ENCODE measurements at places on chromosomes 6 and 20.

- DNase-seq, result no peak
Measured at GRCh38 chr6:89346433-89346832, 6.1 kb downstream of the UBE2J1 start.

- no peak for DNase-seq
Measured at GRCh38 chr6:129619579-129620233, 90.3 kb downstream of the ARHGAP18 start.

DNA sequence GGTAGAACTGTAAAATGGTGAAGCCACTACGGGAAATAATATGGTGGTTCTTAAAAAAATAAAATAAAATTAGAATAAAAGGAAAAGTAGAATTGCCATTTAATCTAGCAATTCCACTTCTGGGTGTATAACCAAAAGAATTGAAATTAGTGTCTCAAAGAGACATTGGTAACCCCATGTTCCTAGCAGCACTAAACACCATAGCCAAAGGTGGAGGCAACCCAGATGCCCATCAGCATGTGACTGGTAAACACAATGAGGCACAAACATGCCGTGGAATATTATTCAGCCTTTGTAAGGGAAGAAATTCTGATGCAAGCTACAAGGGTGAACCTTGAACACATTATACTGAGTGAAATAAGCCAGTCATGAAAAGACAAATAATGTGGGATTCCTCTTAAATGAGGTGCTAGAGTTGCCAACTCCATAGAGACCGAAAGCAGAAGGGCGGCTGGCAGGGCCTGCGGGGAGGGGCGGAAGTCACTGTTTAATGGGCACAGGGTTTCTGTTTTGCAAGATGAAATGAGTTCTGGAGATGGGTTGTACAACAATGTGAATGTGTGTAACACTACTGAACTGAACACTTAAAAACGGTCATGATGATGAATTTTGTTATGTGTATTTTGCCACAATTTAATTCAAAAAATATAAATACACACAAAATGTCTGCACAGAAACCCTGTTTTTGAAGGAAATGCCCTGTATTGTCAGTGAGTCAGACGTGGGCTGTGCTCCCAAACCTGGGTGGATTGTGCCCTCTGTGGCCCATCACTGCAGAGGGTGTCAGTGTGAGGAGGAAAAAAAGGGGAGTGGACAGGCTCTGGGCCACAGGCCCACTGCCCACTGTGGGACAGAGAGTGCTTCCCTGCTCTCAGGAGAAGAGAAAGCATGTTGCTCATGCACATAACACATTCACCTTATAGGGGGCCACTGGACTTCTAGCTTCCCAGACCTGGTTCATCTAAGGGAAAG is 49.6 kb upstream of the CD93 start:
- DNase-seq, result no peak

- DNase-seq, result no peak
Measured at GRCh38 chr6:15387118-15387517, 141.2 kb downstream of the JARID2 start.

DNA sequence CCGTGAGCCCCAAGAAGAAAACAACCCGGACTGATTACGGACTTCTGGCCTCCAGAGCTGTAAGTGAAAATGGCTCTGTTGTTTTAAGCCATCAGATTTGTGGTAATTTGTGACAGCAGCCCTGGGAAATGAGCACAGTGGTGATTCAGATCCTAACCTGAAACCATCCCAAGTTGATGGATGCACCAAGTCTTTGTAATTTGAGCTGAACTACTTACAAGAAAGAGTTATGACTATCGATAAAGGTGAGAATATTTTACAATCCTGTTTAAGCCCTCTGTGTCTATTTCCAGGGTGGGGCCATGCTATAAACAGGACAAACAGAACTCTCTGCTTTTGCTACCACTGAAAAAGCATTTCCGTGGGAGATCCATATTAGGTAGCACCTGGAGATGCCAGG is 19.1 kb upstream of the RIN2 start:
- no peak for DNase-seq

DNA sequence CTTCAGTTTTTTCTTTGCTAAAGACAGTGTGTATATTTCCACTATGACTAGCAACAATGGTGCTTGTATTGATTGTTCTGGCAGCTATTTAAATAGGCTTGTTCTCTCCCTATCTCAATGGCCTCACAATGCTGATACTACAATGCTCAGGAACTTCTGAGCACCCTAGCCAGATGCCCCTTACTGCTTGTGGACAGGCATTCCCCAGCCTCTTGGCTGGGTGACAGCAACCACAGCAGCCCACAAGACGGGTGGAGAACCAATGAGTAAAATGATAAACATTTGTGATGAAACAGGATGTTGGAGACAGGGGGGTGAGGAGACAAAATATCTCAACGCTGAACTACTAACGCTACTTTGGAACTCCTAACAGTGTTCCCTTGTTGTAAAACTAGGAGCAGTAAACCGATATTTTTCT is 42.3 kb downstream of the HIVEP2 start:
- DNase-seq, result peak; percentile 98

DNA sequence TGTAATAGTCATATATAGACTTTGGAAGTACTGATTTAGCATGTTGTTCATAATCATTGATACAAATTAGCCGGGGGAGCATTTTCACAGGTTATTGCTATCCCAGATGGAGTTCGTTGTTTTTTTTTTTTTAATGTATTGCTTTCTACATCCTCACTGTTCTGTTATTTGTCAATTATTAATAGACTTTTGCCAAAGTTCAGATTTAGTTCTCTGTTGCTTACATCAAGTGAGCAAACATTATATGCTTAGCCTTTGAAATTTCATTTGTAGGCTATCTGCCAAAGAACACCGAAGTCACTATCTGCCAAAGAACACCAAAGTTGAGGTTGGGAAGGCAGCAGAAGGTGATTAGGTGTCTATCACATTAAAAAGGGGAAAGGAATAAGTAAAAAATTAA is at the start of gene HAO1:
TSS of gene HAO1 (minus strand) at position 118 of the 400 bp plus-strand sequence. CDS start at position 82, 36 bp downstream.
- no peak for DNase-seq

DNA sequence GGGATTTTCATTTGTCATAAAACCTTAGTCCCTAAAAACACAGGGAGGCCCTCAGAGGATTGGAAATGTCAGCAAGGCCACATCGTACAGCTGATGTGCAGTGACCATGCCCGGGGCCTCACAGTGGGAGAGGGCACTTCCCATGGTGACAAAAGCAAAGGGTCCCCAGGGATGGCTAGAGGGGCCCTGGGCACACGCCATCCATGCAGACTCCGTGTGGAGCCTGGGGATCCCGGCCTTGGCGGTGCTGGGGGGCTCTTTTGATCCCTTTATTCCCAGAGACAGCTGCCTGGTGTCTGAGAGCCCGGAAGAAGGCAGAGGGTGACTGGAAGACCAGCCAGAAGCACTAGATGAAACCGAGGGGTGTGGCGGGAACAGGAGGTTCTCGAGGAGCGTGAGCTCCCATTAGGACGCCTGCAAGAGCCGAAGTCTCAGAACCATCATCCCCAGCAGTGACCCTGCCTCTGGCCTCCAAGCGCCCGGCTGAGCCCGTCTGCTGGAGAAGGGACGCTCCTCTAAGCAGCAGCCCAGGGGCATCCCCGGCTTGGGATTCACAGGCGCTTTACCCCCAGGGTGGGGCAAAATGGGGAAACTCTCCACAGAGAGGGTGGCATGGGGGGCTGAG is 49.1 kb upstream of the FRMD1 start:
- no peak for DNase-seq

DNA sequence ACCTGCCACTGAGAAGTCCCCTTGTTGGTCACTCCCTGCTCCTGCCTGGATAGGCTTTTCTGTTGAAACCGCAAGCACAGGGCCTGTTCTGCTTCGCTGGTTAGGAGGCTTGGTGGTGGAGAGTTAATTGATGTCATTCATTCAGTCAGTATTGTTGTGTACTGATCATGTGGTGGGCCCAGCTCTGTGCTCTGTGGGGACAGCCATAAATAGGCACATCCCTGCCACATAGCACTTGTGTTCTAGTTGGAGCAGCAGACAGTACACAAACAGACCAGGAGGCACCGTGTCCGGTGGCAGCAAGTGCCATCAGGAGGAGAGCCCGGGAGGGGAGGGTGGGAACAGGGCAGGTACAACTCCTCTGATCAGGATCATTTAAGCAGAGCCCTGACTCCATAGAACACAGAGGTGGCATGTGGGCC is 155.2 kb upstream of the INSM1 start:
- no peak for DNase-seq

DNA sequence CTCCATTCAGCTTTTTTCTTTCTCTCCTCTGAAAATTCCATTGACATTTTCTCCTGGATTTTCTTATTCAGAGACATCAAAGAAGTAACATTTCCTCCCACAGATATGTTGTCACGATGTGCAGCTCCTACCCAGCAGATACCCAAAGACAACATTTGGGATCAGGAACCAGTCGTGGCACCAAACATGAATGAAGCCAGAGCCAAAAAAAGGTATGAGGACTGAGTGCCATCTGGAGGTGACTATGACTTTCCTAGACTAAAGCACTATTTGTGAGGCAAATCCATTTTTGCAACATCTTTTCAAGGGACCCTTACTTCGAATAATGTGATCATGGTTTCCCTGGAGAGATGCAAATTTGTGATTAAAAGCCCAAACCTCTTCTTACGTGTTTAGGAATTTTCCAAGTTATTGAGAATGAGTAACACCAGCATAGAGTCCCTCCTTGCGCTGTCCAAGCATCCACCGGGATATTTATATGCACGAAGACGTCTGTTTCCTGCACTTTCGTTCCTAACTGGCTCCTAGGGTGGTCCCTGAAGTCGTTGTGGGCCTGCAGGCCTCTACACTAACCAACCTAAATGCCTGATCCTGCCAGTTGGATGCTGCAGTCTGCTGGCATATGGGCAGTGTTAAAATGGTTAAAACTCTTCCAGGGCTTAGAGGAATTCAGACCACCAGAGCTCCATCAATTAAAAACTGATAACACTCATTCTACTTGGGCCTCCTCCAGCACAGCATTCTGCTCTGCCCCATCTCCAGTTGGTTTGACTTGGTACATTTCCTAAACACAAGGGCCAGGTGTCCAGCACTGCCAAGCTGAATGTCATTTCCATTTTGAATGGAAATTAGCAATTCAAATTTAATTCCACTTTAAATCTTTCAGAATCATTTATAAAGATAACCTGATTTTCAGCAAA is 256.6 kb downstream of the C6orf118 start:
- no peak for DNase-seq

DNA sequence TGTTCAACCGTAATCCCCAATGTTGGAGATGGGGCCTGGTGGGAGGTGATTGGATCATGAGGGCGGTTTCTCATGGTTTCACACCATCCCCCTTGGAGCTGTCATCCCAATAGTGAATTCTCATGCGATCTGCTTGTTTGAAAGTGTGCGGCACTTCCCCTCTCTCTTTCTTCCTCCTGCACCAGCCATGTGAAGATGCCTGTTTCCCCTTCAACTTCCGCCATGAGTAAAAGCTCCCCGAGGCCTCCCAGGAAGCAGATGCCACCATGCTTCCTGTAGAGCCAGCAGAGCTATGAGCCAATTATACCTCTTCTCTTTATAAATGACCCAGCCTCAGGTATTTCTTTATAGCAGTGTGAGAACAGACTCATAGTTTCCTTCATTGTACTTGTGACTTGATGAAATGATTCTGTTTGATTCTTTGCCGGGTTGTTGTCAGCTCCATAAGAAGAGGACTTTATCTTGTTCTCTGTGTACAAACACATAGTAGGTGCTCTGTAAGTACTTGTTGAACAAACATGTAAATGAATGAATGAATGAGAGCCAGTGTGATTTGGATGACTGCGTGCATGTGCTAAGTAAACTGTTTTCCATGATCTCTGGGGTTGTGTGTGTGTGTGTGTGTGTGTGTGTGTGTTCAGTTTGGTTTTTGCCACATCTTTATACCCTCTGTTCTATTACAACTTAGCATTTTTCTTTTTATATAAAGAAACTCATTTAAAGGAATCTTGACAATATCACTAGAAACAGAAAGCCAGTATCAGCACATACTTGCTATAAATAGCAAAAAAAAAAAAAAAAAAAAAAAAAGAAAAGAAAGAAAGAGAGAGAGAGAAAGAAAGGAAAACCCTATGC is 22.5 kb upstream of the PTGIS start:
- peak; percentile 35 for DNase-seq

DNA sequence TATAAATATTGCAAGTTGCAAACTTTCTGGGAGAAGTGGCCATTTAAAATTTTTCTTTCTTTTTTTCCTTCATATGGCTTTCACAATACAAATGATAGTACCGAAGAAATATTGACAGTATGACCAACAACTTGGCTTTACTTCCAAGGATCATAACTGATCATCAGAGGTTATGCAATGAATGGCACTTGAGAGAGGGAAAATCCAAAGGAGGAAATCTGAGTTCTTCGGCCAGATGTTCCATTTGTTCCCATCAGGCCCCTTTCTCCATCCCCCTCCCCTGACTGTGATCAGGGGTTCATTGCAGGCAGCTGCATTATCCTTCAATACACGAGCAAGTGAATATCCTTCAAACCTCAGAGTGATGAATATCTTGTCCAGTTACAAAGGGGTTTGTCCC is 130.0 kb upstream of the UST start:
- peak; percentile 23 for DNase-seq

DNA sequence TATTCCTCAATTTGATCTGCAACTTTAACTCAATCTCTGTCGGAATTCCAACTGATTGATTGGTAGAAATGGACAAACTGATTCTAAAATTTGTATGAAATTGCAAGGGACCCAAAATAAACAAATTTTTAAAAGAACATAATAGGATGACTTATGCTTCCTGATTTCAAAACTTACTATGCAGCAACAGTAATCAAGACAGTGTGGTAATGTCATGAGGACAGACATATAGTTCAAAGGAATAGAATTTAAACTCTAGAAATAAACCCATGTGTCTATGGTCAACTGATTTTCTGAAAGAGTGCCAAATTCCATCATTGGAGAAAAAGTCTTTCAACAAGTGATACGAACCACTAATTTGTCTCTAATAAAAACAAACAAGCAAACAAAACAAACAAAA is 1320.1 kb upstream of the GJE1 start:
- DNase-seq, result peak; percentile 67

- peak; percentile 92 for DNase-seq
Measured at GRCh38 chr6:3281631-3282475, 23.1 kb downstream of the PSMG4 start.

GRCh38 chr6:52285177-52286068 is 881 bp upstream of the MCM3 start:
- DNase-seq, result peak; percentile 17

GRCh38 chr20:8095648-8096572 is 36.2 kb upstream of the PLCB1 start:
- peak; percentile 68 for DNase-seq

- no peak for DNase-seq
Measured at GRCh38 chr20:13717631-13718044, 67.1 kb downstream of the ESF1 start.

DNA sequence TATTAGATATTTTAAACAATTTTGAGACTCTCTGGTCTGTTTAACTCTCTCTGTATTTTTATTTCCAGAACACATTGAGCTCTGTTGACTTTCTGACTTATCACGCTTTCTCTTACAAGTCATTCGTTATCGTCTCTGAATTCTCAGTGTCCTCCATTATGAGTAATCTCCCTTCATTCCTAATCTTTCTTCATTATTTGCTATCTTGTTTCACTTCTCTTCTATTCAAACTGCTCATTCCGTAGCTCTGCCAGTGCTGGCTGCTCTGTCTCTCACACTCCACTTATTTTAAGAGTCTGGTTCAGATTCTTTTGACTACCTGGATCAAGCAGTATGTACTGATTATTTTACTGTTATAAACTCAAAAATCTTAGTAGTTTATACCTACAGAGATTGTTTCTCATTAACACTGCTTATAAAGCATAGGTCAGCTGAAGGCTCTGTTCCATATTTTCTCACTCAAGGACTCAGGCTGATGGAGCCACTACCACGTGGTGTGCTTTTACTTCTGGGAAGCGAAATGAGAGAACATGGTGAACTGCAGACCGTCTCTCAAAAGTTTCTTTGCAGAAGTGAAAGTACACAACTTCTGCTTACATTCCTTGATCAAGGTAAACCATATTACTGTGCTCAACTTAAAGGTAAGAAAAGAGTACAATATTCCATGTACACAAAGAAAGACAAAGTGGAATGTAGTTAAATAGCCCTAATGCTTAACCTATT is 485.2 kb downstream of the GRIK2 start:
- peak; percentile 23 for DNase-seq

Measured in fibroblast of pulmonary artery (primary cell).